Vagina (tissue), 2 donors: ENCODE measurements at places on chromosomes 6 and 20.

GRCh38 chr6:89118931-89119330, 1.1 kb upstream of the SRSF12 start:
- DNase-seq, result no peak

- no peak for DNase-seq
Measured at GRCh38 chr6:138500045-138500665, 861 bp upstream of the NHSL1 start.

GRCh38 chr6:90425161-90425641, 128.6 kb upstream of the BACH2 start:
- DNase-seq, result no peak

GRCh38 chr6:38179300-38179699, 359.8 kb downstream of the ZFAND3 start:
- DNase-seq, result no peak

DNA sequence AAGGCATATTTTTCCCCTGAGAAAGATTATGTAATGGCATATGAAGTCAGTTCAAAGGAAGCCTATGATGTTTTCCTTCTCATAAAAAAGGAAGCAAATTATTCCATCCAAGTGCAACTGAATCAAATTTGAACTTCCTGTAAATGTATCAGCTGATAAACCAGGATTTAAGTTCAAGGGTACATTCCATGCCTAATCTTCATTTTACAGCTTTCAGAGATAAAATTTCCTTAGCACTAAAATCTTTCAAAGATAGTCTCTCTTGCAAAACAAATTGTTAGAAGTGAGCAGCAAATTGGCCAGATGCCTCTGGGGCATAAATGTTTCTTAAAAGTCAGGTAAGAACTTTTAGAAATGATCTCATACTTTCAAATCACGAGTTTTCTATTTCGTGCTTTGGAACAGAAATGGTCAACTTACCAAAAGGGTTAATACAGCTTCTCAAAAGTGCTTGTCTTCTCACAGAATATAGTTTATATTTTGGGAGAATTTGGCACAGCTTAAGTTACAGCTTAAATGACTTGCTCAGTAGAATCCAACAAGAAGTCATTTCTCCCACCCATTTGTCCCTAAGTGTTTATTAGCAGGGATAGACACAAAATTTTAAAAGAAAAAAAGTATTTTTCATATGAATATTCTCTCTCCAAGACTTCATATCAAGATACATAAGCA, 2.7 kb upstream of the TCF21 start:
- no peak for DNase-seq

GRCh38 chr6:130547723-130548122, 181.9 kb downstream of the TMEM200A start:
- no peak for DNase-seq

GRCh38 chr20:23240519-23240918, 110.1 kb upstream of the NXT1 start:
- no peak for DNase-seq

DNA sequence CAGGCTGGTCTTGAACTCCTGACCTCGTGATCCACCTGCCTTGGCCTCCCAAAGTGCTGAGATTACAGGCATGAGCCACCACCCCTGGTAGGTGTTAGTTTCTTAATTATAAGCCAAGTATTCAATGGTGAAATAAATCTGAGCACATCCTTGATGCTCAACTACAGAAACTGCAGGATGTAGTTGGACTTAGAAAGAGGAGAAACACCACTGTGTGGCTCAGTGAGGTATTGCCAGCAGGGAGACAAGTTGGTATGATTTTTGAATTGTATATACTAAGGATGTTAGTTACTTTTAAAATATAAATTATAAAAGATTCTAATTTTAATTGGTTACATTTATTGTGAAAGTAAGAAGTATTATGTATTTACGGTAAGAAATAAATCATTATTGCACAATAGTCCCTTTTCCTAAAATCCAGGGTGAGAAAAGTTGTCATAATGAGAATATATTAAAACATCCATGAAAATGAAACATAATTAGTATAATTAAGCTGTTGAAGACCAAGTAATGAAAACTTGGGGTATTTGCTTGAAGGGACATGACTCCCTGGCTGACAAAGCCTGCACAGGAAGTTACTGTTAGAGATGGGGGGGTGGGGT, 17.6 kb downstream of the SLC18B1 start:
- no peak for DNase-seq
